ENCODE measurements at places on chromosomes 5 and 9.

DNA sequence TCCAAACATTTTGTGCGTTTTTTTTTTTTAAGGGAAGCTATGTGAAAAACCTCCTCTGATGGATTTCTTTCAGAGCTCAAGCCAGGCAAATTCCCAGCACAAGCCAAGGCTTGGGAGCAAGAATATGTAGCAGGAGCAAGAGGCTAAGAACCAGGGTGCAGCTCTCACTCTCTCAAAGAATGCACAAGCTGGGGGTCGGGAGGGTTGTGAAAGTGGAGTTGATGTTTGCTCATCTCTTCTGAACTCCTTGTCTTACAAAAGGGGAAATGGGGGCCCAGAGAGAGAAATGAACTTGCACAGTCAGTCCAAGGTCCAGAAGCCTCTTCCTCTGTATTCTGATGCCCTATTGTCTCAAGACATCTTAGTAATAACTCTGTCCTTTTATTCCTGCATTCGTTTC, 7.7 kb upstream of the TRAF1 start:
- no peak for DNase-seq

GRCh38 chr5:149680810-149681221, 49.3 kb upstream of the PPARGC1B start:
- DNase-seq, result no peak

DNA sequence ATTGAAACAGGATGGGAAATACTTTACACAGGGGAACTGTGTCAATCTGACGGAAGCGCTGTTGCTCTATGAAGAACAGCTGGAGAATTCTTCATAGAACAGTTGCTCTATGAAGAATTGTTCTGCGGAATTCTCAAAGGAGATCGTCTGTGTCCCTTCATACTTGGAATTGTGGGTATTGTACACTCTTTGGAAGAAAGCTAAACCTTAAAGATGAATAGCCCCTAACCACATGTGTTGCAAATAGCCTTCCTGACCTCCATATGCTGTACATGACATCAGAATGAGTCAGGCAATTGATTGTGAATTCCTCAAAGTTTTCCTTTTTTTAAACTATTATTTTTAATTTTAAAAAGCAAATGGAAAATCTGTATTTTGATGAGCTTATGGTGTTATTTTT, 15.6 kb downstream of the NIM1K start:
- no peak for DNase-seq

DNA sequence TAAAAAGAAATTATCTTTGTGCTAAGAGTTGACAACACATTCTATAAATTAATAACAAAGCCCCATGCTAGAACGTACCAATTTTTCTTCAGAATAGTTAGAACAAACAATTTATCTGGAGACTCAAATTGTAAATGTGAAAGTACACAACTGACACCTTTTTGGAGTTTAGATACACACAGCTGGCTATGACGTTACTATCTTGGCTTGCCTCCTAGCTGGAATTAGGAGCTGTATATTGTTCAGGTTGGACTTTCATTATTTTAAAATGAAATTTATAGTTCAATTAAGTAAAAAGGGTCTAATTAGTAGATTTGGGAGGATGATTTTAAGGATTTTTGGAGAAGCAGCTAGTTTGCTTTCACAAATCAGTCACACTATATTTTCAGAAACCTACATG, 393.9 kb upstream of the RIOK2 start:
- DNase-seq, result no peak

DNA sequence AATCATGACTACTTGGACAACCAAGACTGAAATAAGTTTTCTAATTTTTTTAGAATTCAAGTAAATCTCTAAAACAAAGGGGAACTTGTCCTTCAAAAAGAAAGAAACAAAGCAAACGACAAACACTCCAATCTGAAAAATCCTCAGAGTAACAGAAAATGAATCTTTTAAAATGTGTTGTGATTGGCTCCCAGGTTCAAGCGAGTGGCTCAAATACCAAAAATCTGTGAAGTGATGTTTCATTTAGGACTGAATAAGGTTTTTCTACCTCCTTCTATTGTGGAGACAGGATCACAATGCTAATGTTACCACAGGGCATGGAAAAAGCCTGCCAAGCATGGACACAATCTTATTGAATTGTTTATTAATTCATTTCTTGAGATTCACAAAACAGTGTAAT, 415.7 kb downstream of the RAB3C start:
- DNase-seq, result no peak

- DNase-seq, result no peak
These were observed 564.4 kb downstream of the SEMA5A start for GRCh38 chr5:8981496-8981895.

GRCh38 chr9:13896922-13897835, 416.8 kb downstream of the NFIB start:
- no peak for DNase-seq

Data from amniotic stem cell (primary cell).